ENCODE measurements at places on chromosomes 16 and 17.

GRCh38 chr16:46718214-46718613 is 28.8 kb downstream of the ORC6 start:
- DNase-seq = no peak

GRCh38 chr17:31561469-31562375 is 170.2 kb downstream of the RAB11FIP4 start:
- DNase-seq = peak; percentile 72

DNA sequence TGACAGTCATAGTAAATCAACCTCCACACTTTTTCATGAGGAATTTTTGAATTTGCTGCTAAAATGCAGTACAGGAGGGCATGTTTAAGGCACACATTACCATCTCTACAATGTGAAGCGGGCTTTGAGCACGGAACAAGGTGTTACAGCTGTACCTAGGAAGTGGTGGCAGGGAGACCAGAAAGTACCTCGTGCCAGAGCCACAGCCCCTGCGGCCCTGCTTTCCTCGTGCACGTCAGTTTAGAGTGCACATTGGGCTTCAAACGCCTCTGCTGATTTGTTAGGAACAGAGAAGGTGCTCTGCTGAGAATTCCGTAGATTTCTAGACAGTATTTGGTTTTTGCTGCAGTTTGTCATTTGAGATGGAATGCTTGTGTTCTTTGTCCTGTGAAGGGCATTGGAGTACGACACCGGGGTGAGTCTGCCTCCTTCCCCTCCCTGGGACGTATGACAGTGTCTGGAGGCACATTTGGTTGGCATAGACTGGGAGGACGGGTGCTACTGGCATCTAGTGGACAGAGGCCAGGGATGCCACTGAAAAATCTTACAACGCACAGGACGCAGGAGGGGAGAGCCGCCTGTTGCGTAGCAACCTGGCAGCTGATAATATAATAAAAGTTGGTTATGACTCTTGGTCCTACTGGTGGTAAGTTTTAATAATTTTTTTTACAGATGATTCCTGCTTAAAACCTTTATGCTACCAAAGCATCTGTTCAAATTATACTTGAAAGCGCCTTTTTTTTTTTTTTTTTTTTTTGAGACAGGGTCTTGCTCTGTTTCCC is 9.1 kb downstream of the FOXK2 start:
- peak; percentile 69 for DNase-seq

GRCh38 chr16:27950206-27950887 is 113.2 kb downstream of the GSG1L start:
- DNase-seq = no peak

GRCh38 chr16:30149250-30149930 is 26.4 kb upstream of the MAPK3 start:
- DNase-seq = peak; percentile 33

DNA sequence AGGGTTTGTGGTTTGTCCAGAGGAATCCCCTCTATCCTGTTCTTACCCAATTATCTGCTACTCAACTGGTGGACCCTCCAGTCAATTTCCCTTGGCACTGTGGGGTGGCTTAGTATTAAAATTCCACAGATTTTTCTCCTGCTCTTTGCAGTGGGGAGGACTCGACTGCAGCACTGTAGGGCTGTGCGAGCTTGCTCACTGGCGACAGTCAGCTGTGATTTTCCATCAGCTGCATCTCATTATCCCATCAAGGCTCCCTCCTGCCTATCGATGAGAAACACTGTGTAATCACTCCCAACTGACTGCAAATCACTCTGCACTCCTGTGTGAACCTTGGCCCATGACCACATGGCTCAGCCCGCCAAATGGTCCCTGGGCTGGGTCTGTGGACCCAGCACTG is 90.5 kb upstream of the MAF start:
- DNase-seq = no peak

GRCh38 chr17:65243838-65244625 is 106.9 kb downstream of the RGS9 start:
- DNase-seq = no peak

- DNase-seq = no peak
Measured at GRCh38 chr16:75192606-75193264, 14.2 kb downstream of the CTRB2 start.

Measured in suppressor macrophage (primary cell).